ENCODE measurements at places on chromosomes 1 and 21. TPM values are rescaled to one million over a fixed set of nuclear protein-coding genes. Genes with fewer than 3 reads are reported as not detected.

OR2L5 gene
- total RNA-seq = 1.3 TPM

GNG4 gene
- total RNA-seq = 1.9 TPM

SORT1 gene
- total RNA-seq = 7.0 TPM

CD244 gene
- total RNA-seq = 35.5 TPM

CHAF1B gene
- 2.4 TPM for total RNA-seq

OR2T11 gene
- total RNA-seq = not detected
